Stimulated activated CD4-positive, alpha-beta T cell treated with anti-CD3 and anti-CD28 coated beads, Interleukin-12 subunit alpha, Interleukin-12 subunit beta, amount 100 ng/mL, for 4 hours (primary cell): ENCODE measurements at places on chromosomes 6 and 20.

DNA sequence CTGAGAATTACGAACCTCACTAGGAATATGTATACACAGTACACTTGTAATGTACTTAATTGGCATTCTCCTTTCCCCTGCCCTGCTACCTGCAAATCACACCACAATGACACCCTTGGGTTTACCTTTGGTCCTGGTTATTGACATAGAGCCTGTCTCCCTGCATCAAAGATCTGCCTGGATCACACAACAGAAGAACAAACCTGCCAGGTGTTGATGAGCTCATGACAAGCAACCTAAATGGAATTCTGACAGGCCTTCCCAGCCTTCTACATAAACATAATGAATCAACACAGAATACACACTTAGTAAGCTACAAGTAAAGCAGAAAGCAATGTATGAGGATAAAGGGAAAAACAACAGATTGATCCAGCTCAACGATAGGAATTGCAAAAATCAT is 95.6 kb downstream of the HDGFL1 start:
- no peak for DNase-seq

- DNase-seq: no peak
Measured at GRCh38 chr6:5287966-5288297, 26.6 kb downstream of the FARS2 start.

GRCh38 chr6:156183678-156184077 is 593.5 kb upstream of the ARID1B start:
- DNase-seq: no peak

DNA sequence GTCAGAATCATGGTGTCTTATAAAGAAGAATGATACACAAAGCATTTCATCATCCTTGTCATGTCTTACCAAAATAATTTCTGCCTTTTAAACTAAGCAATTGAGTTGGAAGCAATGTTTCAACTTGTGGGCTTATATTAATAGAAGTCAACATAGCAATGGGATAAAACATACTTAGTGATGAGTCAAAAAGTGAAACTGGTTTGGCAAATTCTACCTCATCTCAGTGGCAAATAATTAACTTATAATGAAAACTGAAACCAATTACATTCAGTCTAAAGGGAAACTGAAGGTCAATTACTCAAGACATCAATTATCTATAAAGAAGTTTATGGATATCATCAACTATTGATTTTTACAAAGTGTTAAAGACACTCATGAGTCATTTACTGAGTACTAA is 463.8 kb downstream of the BMP2 start:
- no peak for DNase-seq

- no peak for DNase-seq
Measured at GRCh38 chr20:40997116-40997515, 31.5 kb upstream of the TOP1 start.

DNA sequence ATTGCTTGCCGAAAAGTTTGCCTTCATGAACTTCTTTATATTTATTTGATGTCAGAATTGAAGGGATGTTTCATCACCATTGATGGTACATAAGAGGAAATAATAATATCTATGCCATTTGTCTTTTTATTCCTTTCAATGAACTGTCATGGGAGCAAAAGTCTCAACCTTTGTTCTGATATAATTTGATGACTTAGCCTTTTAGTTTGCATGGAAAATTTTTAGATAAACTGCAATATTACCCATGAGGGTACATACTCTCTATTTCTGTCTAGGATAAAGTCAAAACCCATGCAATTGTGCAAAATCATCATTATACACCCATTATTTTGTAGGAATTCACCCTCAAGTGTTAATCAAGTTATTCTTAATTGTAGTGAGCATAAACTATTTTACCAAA is 15.9 kb downstream of the TBXT start:
- no peak for DNase-seq

- no peak for DNase-seq
Measured at GRCh38 chr20:16864963-16865362, 116.8 kb downstream of the OTOR start.

DNA sequence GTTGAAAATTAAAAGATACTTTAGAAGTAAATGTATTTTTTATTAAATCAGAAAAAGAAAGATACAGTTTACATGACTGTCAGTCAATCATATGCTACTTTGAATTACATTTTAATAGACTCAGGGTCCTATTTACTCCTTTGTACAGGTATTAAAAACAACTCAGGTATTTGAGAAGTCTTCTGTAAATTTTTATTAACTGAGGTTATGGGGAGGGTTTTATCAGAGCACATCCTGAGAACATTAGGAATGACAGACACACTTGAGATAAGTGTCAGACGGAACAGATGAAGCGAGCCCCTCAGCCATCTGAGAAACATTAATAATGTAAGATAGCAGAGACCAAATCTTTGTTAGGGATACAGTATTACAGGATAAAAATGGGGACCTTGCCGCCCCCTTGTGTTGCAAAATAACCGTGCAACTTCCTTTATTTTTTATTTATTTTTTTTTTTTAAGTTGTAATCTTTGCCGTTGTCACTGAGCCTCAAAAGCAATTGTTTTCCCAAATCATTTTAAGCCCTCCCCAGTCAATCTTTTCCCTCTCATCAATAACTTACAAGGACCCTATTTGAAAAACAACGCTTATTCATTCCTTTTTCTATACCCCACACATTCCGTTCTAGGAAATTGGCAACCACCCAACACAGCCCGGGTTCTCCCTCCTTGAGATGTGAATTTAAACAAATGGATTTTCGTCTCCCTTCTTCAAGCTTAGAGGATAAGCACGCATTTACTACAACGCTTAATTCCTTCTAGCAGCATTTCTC is 126.7 kb downstream of the BCAS1 start:
- no peak for DNase-seq

- no peak for DNase-seq
Measured at GRCh38 chr6:5085648-5086293, 630 bp downstream of the PPP1R3G start.
